GM12878 (cell line): ENCODE measurements at places on chromosomes 2 and 18. TPM values are rescaled to one million over a fixed set of nuclear protein-coding genes. Genes with fewer than 3 reads are reported as not detected.

ABHD3 gene
- total RNA-seq = 16.1 and 18.5 TPM in 2 replicates

KLF7 gene
- total RNA-seq = 20.6 and 24.8 TPM in 2 replicates

DNA sequence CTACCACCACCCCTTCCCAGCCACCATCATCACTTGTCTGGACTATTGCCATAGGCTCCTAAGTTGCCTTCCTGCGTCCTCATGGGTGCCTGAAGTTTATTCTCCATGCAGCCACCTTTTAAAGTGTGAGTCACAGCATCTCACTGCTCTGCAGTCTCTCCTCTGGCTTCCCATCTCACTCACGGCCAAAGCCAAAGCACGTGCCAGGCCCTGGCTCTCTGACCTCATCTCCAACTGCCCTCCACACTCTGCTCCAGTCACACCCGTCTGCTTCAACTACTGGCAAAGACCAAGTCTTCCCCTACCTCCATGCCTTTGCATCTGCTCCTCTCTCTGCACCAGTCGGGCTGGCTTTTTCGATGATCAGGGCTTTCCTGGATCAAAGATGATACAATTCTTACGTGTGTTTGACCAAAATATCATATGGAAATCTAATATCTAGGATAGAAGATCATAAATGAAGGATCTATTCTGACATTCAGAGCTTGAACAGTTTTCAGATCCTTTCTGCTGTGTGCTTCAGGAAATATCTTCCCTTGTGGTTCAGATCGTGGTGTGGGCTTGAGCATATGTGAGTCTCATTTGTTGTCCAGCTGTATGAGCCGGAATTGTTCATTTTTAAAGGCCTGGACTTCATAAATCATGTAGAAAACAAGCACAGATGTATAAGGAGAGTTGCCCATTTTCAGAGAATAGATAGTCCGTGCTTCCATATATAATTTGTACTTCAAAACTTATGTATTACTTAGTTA lies 175.6 kb downstream of the PRKCE start:
- no peak for DNase-seq

ASB18 gene
- not detected in 2 replicates for total RNA-seq

TCF7L1 gene
- total RNA-seq = 0.10 TPM in 1 of 2 replicates, not detected in the other

DNA sequence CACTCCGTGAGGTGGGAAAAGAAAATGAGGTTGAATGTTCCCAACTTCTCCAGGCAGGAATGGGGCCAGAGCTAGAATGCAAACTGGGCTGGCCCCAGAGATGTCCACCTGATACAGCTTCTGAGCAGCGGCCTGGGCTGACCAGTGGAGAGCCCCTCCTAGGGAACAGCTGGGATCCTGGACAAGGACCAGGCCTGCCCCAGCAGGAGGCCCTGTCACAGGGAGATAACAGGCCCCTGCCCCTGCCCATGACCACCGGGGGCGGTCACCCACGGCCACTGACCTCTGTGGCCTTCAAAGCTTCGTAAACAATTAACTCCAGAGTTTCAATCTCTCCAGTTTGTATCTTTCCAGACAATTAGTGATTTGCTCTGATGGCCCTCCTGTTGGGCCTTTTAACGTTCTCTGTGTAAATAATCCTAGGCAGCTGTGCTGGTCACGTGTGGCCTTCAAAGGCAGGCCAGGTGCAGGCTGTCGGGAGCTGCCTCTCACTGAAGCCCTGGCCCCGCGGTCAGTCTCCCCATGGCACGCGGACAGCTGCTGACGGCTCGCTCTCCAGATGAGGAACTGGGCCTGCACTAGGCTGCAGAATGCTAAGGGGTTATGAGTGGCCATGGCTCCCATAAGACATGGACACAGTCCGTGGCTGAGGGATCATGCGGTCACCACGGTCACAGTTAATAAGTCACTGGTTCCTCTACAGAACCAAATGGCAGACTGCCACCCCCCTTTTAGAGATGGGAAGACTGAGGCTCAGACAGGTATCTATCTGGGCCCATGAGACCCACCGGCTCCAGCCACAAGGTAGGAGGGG lies 9.2 kb downstream of the HS6ST1 start:
- no peak for DNase-seq

DNA sequence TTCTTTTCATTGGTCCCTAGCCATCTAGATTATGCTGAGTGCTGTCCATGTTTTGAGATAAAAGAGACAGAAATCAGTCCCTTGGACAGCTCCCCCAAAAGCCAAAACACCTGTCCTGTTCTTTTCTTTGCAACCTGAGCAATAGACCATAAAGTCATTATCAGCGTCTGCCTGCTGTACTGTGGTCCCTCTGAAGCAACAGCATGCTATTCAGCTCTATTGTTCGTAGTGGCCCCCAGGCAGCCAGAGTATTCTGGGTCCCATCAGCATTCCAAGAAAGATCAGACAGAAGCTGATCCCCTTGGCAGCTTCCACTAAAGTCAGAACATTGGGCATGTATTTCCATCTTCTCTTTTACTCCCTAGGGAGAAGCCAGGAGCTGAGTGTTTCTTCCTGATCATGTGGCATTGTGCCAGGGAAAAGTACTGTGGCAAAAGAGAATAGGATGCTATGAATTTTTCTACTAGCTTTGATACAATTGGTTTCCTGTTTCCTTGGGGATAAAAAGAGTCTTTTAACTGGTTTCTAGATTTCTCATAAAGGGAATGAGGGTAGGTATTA lies 33.6 kb upstream of the ZSWIM2 start:
- no peak for DNase-seq

- DNase-seq = no peak
Observed at GRCh38 chr2:199057936-199058335, 399.8 kb downstream of the SATB2 start.

GRCh38 chr2:54470266-54470938 lies 14.3 kb downstream of the SPTBN1 start:
- no peak for DNase-seq

DNAJC5G gene
- not detected in 2 replicates for total RNA-seq
